CD4-positive, alpha-beta memory T cell (primary cell): ENCODE measurements at places on chromosomes 1 and 21.
A peak's percentile ranks its signal among the peaks of the same experiment; 100 is the strongest.

GRCh38 chr1:92108631-92109030 is 28.5 kb downstream of the BTBD8 start:
- no peak for DNase-seq

- no peak for DNase-seq
These were observed 290.8 kb upstream of the FMN2 start for GRCh38 chr1:239800861-239801260.

GRCh38 chr21:36735724-36736320 is 36.9 kb downstream of the SIM2 start:
- no peak for DNase-seq

GRCh38 chr1:201374364-201374763 is 3.1 kb downstream of the TNNT2 start:
- DNase-seq: no peak

GRCh38 chr1:31790641-31791091 is 25.2 kb downstream of the SPOCD1 start:
- no peak for DNase-seq

- DNase-seq: no peak
These were observed 14.3 kb downstream of the G0S2 start for GRCh38 chr1:209689477-209689876.

DNA sequence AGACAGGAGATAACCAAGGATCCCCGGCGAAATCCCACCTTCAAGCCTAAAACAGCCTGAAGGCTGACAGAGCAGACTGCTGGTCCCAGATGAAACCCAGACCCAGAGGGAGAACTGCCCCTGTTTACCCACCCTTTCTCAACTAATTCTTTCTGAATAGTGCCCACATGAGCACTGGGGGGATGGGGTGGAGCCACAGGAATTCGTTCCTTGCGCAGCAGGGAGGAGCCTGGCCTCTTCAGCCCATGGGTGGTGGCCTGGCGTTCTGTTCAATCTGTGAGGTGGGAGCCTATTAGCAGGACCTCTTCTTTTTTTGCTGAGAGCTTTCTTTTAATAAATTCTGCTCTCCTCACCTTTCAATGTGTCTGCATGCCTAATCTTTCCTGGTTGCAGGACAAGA is 6.6 kb upstream of the AK5 start:
- no peak for DNase-seq

DNA sequence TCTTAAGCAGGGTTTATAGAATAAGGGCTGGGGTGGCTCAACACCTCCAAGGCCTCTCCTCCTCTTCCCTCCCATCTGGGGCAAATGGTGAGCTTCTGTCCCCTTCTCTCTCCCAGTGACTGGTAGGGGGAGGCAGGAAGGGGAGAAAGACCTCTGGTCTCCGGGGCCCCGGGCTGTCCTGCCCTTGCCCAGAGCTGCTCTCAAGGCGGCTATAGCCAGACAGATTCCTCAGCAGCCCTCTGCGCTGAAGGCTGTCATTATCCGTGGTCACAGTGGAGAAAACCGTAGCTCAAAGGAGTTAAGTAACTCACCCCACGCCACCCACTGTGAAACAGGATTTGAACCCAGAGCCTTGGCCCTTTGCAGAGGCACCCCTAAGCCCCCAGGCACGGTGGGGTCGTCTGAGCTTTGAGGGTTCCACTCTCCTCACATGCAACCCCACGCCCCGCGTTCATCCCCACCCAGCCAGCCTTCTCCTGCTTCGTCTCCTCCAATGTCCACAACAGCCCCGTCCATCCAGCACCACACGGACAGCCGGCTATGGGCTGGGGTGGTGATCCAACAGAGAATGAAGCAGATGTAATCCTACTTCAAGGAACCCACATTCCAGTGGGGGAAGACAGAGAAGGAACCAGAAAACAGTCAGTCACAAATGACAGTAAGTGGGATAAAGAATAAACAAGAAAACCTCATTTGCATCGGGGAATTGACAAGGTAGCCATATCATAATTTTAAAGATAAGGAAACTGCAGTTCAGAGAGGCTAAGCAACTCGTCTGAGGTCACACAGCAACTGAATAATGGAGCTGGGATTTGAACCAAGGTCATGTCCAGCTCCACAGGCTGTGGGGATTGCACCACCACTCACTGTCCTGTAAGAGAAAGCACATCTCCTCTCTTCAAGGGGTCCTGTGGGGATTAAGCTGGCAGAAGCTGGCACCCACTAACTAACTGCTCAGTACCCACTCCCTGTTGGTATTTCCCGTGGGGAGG is 31.8 kb downstream of the DHRS3 start:
- no peak for DNase-seq

- no peak for DNase-seq
These were observed 33.7 kb downstream of the CTTNBP2NL start for GRCh38 chr1:112429749-112430148.

- DNase-seq: no peak
These were observed 431.0 kb upstream of the USP24 start for GRCh38 chr1:55646181-55646580.

GRCh38 chr1:161175771-161176453 is 1.4 kb downstream of the B4GALT3 start:
- no peak for DNase-seq

DNA sequence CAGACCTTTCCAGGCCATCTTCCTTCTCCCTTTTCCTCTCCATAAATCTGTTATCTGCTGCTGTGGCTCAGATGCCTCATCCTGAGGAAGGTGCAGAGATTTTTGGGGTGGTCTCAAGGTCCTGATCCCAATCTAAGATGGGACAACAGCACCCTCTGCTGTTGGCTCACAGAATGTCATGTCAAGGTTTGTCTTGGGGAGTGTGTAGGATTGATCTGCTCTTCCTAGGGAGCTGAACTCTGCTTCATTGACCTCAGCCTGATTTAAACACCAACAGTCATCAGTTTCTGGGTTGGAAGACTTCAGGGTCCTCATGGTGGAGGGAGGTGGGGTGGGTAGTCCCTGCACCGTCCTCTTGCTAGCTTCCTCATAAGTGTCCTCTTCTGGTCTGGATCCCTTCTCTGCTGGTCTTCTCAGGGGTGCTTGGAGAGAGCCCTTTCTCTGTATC is 62.8 kb upstream of the LAX1 start:
- peak; percentile 46 for DNase-seq

DNA sequence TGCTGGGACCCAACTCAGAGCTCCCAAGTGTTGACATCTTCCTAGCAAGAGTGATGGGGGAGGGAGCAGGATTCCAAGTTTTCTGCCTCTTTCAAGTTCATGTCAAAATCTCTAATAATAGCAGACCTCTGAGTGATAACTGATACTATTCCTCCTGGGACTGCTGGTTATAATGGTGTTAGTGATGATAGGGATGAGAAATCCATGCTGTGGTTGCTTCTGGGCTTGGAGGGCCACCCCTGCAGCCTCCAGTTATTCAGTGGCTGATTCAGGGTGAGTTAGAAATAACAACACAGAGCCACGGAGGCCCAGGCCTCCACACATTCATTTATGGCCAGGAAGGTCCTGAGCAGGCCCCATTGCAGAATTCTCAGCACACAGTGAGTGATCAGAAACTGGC is 40.6 kb upstream of the ARTN start:
- no peak for DNase-seq

DNA sequence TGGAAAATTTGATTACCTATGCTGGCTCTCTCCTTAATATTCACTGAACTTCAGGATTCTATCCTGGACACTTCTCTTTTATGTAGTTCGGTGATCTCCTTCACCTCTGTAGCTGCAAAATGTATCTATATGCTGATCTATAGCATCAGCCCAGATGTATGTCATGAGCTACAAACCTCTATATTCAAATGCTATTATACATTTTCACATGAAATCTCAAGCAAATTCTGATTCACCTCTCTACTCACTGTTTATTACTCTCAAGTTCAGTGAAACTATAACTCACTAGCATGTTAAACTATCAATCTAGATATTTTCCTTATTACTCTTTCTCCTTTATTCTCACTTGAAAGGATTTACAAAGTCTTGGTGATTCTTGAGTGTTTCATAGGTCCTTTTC is 52.2 kb downstream of the PTPRC start:
- no peak for DNase-seq

DNA sequence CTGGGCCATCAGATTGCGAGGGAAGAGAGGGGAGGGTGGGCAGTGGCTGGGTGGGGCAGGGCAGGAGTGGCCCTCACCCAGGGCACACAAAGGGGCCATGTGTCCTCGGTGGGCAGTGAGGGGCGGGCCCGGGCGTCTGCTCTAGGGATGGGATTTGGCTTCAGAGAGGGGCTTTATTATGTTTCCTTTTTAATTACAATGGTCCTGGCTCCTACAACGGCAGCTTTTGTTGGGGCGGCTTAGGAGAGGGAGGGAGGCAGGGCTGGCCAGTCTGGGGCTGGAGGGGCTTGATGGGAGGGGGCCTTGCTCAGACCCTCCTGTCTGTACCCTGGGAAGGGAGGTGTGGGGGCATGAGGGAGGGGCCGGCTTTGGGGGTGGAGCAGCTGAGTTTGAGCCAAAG is 102.8 kb upstream of the WNT4 start:
- DNase-seq: no peak

DNA sequence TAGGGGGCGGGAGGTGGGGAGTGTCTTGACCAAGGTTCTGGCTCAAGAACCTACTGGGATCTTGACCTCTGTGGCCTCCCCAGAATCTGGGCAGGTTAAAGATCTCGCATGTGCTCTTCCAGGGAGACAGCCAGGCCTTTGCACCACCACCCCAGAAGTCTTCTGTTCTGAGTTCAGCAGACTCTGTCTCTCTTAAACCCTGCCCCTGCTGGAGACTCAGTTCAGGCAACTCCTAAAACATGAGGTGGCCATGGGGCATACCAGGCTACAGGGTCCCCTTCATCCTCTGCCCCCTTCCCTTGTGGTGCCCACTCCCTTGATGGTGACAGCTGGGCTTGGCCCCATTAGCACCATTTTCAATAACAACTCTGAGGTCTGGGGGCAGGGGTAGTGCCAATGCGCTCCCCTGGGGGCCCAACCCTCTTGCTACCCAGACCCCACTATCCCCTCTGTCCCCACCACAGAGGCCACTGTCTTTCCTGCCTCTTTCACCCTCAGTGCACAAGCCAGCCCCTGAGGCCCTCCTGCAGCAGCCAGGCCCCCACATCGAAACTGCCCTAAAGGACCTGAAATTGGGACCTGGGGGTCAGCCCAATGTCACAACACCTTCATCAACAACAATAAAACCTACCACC is 132.7 kb upstream of the RUNX3 start:
- DNase-seq: no peak

DNA sequence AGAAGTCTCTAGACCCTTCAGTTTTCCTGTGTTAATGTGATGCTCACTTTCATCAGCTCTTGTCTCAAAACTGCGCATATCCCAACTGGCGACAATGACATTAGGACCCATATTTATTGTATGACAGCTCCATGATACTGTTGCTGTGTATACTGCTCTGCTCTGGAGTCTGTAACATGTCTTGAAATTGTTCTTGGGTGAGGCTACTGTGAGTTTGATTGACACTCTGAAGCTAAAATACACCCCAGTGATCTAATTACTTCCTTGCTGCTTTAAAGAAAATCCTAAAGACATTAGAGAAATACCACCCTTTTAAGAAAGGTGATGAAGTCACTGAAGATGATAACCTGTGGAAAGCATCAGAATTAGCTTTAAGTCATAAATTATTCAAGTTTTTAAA is 1046.2 kb downstream of the KCNT2 start:
- DNase-seq: no peak

GRCh38 chr1:208343226-208343625 is 99.0 kb upstream of the PLXNA2 start:
- DNase-seq: no peak

DNA sequence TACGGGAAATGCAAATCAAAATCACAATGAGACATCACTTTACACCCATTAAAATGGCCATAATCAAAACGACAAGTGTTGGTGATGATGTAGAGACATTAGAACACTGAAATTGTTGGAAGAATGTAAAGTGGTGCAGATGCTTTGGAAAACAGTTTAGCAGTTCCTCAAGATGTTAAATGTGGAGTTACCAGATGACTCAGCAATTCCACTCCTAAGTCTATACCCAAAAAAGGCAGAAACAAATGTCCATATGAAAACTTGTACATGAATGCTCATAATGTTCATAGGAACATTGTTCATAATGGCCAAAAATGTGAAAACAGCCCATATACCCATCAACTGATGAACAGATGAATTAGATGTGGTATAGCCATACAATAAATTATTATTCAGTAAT is 267.4 kb downstream of the KCNH1 start:
- no peak for DNase-seq

- no peak for DNase-seq
These were observed 147.5 kb upstream of the EDN2 start for GRCh38 chr1:41631971-41632370.

GRCh38 chr1:103529746-103530145 is 4.2 kb downstream of the RNPC3 start:
- no peak for DNase-seq

DNA sequence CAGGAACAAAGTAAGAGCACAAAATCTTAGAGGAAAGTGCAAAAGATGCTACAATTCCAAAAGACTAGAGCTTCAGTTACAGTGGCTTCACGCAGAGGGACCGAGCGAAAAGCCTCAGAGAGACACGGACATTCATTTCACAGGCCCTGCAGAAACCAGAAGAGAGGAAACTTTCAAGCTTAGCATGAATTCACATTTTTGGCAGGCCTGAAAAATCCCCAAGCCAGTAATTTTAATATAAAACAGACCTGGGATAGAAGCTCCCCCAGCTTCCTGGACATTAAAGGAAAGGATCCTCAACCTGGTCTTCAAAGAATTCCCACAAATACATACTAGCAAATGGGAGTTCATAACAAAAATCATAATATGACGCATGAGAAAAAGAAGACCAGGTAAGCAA is 66.2 kb downstream of the HSF2BP start:
- DNase-seq: no peak

DNA sequence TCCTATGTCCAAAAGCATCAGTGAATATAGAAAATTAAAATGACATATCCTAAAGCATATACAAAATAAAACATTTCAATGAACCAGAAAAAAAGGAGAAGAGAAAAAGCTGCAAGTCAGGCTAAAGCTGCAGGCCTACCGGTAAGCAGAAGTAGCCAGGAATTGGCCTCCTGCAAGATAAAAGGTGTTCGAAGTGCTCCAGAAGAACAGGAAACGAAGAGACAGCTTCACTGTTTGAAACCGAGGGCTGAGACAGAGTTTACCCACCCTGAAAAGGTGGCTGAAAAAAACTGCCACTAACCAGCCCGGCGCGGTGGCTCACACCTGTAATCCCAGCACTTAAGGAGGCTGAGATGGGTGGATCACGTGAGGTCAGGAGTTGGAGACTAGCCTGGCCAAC is 37.4 kb downstream of the NSL1 start:
- DNase-seq: no peak

GRCh38 chr1:25804964-25805862 is 5.2 kb downstream of the SELENON start:
- no peak for DNase-seq
